ENCODE measurements at places on chromosomes 13 and 19. TPM values are rescaled to one million over a fixed set of nuclear protein-coding genes. Genes with fewer than 3 reads are reported as not detected.

The KLK2 gene
- total RNA-seq, result not detected

The KCNN4 gene
- total RNA-seq, result 8.8 TPM

The RASA3 gene
- total RNA-seq, result 25.4 TPM

The SLC1A6 gene
- not detected for total RNA-seq

- DNase-seq, result no peak
Measured at GRCh38 chr13:113086991-113087922, 18.3 kb upstream of the F7 start.

DNA sequence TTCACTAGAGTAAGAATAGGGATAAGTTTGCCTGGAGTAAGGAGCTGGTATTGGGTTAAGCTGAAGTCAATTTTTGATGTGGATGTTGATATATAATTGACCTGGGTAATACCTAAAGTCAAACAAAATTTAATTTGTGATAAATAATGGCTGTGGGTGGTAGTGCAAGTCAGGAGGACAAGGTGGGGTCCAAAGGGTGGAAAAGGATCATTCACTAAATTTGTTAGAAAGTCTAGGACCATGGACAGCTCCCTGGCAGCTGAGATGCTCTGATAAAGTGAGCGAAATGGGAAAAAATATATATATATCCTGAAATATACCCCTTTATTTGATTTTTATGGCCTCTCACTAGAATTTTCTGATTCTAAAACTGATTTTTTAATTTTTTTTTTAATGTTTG, 463.5 kb downstream of the GPC6 start:
- DNase-seq, result no peak

DNA sequence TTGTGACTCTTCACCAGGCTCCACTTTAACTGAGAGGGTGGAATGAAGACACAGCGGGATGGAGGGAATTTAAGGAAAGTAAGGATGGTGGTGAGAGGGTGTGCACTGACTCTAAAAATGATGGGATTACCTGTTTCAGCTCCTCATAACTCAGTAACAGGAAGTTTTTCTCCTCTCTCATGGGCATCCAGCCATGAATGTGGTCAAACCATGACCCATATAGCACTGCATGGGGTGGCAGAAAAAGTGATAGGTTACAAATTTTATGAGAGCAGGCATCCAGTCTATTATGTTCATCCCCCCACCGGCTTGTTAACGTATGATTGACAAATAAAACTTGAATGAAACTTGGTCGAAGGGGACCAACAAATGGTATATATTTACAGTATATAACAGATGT, 7.2 kb downstream of the SULT2A1 start:
- DNase-seq, result no peak

- DNase-seq, result no peak
Measured at GRCh38 chr13:24724714-24725113, 39.3 kb upstream of the RNF17 start.

- DNase-seq, result no peak
Measured at GRCh38 chr13:28077231-28077630, 23.1 kb downstream of the FLT3 start.

- no peak for DNase-seq
Measured at GRCh38 chr13:51235756-51236490, 13.7 kb downstream of the FAM124A start.

DNA sequence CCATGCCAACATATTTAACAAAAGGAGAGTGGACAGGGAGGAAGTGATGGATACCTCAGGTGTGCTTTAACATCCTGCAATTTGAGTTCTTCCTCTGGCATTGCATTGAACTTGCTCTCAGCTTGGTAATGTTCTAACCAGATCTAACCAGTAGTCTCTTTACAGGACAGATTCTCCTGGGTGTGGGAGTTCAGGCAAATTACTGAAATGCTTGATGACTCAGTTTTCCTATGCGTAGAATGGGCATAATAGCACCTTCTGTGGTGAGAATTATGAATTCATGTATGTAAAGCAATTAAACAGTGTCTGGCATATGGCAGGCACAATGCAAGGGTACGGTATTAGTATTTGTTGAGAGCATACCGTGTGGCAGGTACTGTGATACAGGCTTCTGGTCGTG, 3.6 kb downstream of the AKAP11 start:
- no peak for DNase-seq

- DNase-seq, result no peak
Measured at GRCh38 chr13:23741879-23742510, 147.2 kb downstream of the MIPEP start.

- no peak for DNase-seq
Measured at GRCh38 chr13:41419206-41419605, 38.1 kb upstream of the RGCC start.

All from kidney epithelial cell (primary cell).